Nephron progenitor cell (in vitro differentiated cells): ENCODE measurements at places on chromosomes 6 and 20.
A peak's percentile ranks its signal among the peaks of the same experiment; 100 is the strongest.

GRCh38 chr20:13684566-13685222, 46.0 kb upstream of the TASP1 start:
- DNase-seq: no peak
- no peaks in the 10 kb centered on the region for H3K36me3 ChIP-seq
- no peak overlapping the region for H3K4me3 ChIP-seq
- H3K27ac ChIP-seq: no peak overlapping the region
- H3K27me3 ChIP-seq: peaks cover 4% of the 10 kb centered on the region
- H3K4me1 ChIP-seq: peaks cover 15% of the 10 kb centered on the region

DNA sequence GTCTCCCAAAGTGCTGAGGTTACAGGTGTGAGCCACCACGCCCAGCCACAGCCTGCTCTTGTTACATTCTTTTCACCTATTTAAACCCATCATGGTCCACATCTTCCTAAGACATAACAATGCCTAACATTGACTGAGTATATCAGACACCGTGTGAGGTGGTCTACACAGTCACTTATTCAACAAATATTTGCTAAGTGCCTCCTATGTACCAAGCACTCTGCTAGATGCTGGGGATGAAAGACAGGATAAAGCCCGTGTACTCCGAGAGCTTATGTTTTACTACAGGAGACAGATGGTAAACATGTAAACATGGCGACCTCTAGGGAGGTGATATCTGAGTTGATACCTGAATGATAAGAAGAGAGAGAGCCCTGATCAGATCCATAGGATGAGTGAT, 12.7 kb downstream of the BCL2L1 start:
- no peak for DNase-seq
- H3K4me3 ChIP-seq: no peak overlapping the region
- no peaks in the 10 kb centered on the region for H3K27me3 ChIP-seq
- peak overlapping the region; percentile 50 for H3K27ac ChIP-seq
- peaks cover 45% of the 10 kb centered on the region for H3K36me3 ChIP-seq

GRCh38 chr20:19738951-19739350, 19.1 kb upstream of the RIN2 start:
- DNase-seq: no peak
- H3K4me1 ChIP-seq: peaks cover 57% of the 10 kb centered on the region
- no peak overlapping the region for H3K4me3 ChIP-seq
- no peaks in the 10 kb centered on the region for H3K36me3 ChIP-seq
- H3K27me3 ChIP-seq: peaks cover 11% of the 10 kb centered on the region

DNA sequence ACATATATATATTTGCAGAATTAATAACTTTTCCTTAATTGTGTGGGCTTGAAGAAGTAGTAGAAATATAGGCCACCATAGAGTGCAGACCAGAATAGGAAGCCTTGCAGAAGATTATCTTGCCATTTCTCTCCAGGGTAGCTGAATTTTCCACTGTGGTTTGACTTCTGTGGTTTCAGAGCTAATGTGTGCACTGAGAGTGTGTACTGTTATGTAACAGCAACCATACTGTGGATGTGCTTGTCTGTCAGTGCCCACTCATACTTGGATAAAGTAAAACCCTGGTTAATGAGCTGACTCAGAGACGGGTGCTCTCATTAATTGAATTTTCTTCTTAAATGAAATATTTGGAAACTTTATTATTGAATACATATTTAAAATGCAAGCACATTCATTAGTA, 57.2 kb downstream of the CEP43 start:
- no peaks in the 10 kb centered on the region for H3K27me3 ChIP-seq
- no peak for DNase-seq
- H3K27ac ChIP-seq: no peak overlapping the region
- H3K4me3 ChIP-seq: no peak overlapping the region
- H3K36me3 ChIP-seq: peaks cover 9% of the 10 kb centered on the region

- H3K36me3 ChIP-seq: peaks cover 14% of the 10 kb centered on the region
- H3K27ac ChIP-seq: no peak overlapping the region
- H3K27me3 ChIP-seq: peaks cover 9% of the 10 kb centered on the region
- H3K4me1 ChIP-seq: no peaks in the 10 kb centered on the region
- DNase-seq: no peak
- H3K4me3 ChIP-seq: no peak overlapping the region
Measured at GRCh38 chr6:166802401-166802800, 153.9 kb downstream of the RNASET2 start.

DNA sequence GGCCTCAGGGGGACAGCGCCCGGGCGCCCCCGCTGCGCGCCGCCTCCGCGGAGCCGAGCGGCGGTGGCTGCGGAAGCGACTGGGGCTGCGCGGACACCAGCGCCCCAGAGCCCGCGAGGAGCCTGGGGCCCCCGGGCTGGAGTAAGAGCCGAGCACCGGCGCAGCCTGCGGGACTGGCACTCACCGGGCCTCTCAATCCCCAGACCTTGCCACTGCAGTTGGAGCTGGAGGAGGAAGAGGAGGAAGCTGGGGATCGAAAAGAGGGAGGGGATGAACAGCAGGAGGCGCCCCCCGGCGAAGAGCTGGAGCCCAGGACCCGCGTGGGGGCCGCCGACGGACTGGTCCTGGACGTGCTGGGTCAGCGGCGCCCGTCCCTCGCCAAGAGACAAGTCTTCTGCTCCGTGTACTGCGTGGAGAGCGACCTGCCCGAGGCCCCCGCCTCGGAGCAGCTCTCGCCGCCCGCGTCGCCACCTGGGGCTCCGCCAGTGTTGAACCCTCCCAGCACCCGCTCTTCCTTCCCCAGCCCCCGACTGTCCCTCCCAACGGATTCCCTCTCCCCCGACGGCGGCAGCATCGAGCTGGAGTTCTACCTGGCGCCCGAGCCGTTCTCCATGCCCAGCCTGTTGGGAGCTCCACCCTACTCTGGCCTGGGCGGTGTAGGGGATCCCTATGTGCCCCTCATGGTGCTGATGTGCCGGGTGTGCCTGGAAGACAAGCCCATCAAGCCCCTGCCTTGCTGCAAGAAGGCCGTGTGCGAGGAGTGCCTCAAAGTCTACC, 590 bp downstream of the RNF217 start:
- H3K36me3 ChIP-seq: peaks cover 12% of the 10 kb centered on the region
- peaks cover 52% of the 10 kb centered on the region for H3K4me1 ChIP-seq
- peak overlapping the region; percentile 88 for H3K27ac ChIP-seq
- peak; percentile 57 for DNase-seq
- no peaks in the 10 kb centered on the region for H3K27me3 ChIP-seq

DNA sequence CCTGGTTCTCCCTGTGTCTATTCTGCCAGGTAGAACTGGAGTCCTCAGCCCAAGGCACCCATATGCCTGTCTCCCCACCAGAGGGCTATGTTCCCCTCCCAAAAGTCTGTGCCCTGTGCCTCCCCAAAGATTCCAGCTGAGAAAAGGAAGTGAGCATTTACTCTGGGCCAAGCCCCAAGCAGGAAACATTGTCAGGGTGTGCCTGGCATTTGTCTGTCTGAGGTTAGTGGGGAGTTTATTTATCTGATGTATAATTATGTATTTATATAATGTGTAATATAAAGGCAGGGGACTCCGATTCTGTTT, 5.6 kb downstream of the GDF5 start:
- peaks cover 5% of the 10 kb centered on the region for H3K27me3 ChIP-seq
- no peaks in the 10 kb centered on the region for H3K36me3 ChIP-seq
- DNase-seq: no peak
- peak overlapping the region; percentile 37 for H3K4me3 ChIP-seq
- H3K27ac ChIP-seq: peak overlapping the region; percentile 99
- H3K4me1 ChIP-seq: peaks cover 60% of the 10 kb centered on the region

GRCh38 chr6:148703900-148704299, 42.9 kb upstream of the UST start:
- H3K27ac ChIP-seq: no peak overlapping the region
- no peak for DNase-seq
- H3K4me1 ChIP-seq: peaks cover 15% of the 10 kb centered on the region
- H3K4me3 ChIP-seq: no peak overlapping the region
- H3K36me3 ChIP-seq: peaks cover 8% of the 10 kb centered on the region
- H3K27me3 ChIP-seq: no peaks in the 10 kb centered on the region

DNA sequence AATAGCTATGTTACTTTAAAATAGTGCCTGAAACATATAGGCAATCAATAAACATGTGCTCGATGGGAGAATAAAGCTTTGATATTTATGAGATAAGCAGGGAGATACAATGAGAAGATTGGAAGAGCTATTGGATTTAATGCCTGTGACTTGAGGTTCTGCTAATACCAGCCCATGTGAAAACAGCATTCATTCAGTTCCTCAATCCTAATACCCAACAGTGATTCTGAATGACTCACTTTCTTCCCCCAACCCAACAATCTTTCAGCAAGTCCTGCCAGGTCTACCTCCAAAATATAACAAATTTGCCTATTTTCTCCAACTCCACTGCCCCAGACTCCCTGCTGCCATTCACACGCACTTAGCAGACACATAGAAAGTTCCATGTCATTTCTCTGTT, 26.6 kb upstream of the KLHL31 start:
- no peak overlapping the region for H3K27ac ChIP-seq
- H3K36me3 ChIP-seq: no peaks in the 10 kb centered on the region
- H3K27me3 ChIP-seq: peaks cover 6% of the 10 kb centered on the region

GRCh38 chr6:79609225-79609595, 21.9 kb upstream of the SH3BGRL2 start:
- H3K27ac ChIP-seq: no peak overlapping the region
- H3K4me3 ChIP-seq: no peak overlapping the region
- H3K36me3 ChIP-seq: no peaks in the 10 kb centered on the region
- peaks cover 6% of the 10 kb centered on the region for H3K4me1 ChIP-seq

DNA sequence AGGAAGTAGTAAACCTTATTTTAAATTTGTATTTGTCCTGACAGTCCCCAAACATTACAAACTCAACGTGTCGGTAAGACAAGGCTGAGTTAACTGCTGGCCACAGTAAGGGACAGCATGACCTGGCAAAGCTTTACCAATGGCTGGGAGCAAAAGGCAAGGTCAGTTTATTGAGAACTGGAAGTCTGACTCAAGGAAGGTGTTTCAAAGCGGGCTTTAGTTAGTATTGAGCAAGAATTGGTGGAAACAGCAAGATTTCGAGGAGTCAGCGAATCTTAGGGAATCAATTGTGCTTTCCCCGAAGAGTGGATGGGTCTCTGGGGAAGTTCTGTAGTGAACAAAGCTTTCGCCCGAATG, 885 bp upstream of the GZF1 start:
- H3K27ac ChIP-seq: peak overlapping the region; percentile 99
- H3K36me3 ChIP-seq: peaks cover 17% of the 10 kb centered on the region
- no peaks in the 10 kb centered on the region for H3K27me3 ChIP-seq
- DNase-seq: no peak
- peaks cover 60% of the 10 kb centered on the region for H3K4me1 ChIP-seq
- H3K4me3 ChIP-seq: peak overlapping the region; percentile 91

GRCh38 chr6:145209272-145209671, 526.0 kb downstream of the EPM2A start:
- no peaks in the 10 kb centered on the region for H3K27me3 ChIP-seq
- H3K4me1 ChIP-seq: peaks cover 23% of the 10 kb centered on the region
- H3K27ac ChIP-seq: peak overlapping the region; percentile 34
- no peak overlapping the region for H3K4me3 ChIP-seq
- no peak for DNase-seq

GRCh38 chr6:43420012-43420709, 7.2 kb upstream of the ABCC10 start:
- no peak for DNase-seq
- H3K36me3 ChIP-seq: no peaks in the 10 kb centered on the region
- no peak overlapping the region for H3K4me3 ChIP-seq
- no peaks in the 10 kb centered on the region for H3K4me1 ChIP-seq

DNA sequence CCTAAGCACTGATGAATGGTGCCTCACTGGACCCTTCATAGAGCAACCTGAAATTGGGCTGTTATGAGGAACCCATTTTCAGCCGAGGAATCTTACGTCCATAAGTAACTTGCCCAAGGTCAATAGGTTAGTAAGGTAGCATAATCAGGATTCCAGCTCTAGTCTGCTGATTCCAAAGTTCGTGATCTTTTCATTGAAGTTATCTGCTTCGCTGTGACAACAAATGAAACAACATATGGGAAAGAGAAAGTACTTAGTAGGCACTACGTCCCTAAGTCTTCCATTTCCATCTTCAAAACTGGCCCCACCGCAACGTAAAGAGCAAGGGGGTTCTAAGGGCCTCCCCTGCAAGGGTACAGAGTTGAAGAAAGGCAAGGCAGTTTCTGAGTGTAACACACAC, 49.5 kb downstream of the MYLIP start:
- no peak for DNase-seq
- H3K36me3 ChIP-seq: peaks cover 3% of the 10 kb centered on the region
- H3K4me1 ChIP-seq: peaks cover 39% of the 10 kb centered on the region
- H3K27me3 ChIP-seq: peaks cover 2% of the 10 kb centered on the region

DNA sequence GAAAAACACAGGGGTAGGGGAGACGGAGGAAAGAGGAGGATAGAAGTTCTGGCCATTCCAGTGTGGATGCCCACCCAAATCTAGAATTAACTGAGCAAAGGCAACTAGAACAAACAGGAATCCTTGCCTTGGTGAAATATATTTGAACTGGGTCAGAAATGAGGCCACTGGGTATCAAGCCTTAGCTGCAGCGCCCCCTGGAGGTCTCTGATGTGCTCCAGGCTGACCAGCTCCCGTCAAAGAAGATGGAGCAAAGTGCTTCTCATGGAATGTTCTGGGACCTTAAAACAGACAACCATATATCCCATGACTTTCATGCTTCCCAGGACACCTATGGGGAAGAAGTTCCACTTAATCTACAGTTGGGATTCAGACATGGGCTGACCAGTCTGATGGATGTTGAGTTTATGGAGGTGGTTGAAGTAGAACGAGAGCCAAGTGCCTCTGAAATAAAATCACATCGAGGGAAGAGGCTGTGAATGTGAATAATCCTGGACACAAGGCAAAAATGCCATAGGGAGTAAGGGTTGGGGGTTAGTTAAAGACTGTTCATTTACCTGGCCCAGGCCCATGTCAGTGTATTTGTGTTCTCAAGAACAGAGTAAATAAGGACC, 50.4 kb downstream of the HLA-DPB1 start:
- H3K27me3 ChIP-seq: peaks cover 50% of the 10 kb centered on the region
- H3K27ac ChIP-seq: no peak overlapping the region
- peaks cover 5% of the 10 kb centered on the region for H3K36me3 ChIP-seq
- peak; percentile 84 for DNase-seq

DNA sequence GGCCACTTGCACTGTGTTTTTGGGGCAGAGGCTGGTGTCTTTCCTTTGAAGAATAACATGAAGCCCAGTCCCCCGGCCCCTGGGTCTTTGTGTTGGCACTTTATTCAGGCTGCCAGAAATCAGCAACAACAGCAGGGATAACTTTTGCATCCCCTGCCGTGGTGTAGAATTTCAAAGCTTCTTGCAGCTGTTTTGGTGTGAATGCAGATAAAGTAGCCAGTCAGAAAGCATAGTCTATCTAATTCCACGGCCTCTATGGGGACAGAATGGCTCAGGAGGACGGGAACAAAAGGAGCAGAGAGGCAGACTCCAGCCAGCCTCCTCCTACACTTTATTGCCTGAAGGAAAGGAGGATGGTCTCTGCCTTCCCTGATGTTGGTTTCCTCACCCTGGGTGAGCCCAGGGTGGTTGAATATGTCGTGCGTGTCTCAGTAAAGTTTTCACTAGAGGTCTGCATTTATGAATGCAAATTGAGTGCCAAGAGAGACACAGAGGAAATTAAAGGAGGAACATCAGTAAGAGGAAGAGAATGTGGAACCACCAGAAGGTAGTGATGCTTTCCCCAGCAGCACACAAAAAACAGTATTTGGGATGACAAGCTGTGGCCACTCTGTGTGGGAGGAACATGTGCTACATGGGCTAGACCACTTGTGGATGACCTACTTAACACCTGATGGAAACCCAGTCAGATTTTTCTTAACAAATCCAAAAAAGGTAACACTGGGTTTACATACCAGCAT, 125.9 kb upstream of the TRAF3IP2 start:
- H3K27ac ChIP-seq: peak overlapping the region; percentile 30
- H3K27me3 ChIP-seq: peaks cover 4% of the 10 kb centered on the region
- H3K4me3 ChIP-seq: peak overlapping the region; percentile 36
- DNase-seq: no peak
- H3K36me3 ChIP-seq: peaks cover 64% of the 10 kb centered on the region
- peaks cover 43% of the 10 kb centered on the region for H3K4me1 ChIP-seq

- no peaks in the 10 kb centered on the region for H3K27me3 ChIP-seq
- no peak for DNase-seq
- no peaks in the 10 kb centered on the region for H3K36me3 ChIP-seq
- H3K4me1 ChIP-seq: peaks cover 45% of the 10 kb centered on the region
Measured at GRCh38 chr6:158026901-158027589, 45.4 kb downstream of the SYNJ2 start.
